ENCODE measurements at places on chromosomes 11 and 22.

- no peak for DNase-seq
Measured at GRCh38 chr22:39873965-39874364, 19.6 kb downstream of the ENTHD1 start.

DNA sequence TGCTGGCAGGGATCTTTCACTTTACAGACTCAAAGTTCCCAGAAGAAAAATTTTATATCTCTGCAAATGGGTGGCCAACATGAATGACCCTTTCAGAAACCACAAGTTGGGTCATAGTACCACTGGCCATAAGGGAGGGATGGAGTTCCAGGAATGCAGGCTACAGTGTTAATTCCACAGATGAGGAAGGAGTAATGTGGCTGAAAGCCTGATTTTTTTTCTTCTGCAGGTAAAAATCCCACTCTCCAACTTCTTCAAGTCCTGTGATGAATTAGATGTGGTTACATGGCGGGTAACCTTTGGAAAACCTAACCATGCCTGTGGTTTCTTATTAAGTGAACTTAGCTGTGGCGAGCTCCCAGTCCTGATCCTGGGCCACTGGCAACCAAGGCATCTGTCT lies 103.2 kb downstream of the SLC1A2 start:
- DNase-seq: no peak

DNA sequence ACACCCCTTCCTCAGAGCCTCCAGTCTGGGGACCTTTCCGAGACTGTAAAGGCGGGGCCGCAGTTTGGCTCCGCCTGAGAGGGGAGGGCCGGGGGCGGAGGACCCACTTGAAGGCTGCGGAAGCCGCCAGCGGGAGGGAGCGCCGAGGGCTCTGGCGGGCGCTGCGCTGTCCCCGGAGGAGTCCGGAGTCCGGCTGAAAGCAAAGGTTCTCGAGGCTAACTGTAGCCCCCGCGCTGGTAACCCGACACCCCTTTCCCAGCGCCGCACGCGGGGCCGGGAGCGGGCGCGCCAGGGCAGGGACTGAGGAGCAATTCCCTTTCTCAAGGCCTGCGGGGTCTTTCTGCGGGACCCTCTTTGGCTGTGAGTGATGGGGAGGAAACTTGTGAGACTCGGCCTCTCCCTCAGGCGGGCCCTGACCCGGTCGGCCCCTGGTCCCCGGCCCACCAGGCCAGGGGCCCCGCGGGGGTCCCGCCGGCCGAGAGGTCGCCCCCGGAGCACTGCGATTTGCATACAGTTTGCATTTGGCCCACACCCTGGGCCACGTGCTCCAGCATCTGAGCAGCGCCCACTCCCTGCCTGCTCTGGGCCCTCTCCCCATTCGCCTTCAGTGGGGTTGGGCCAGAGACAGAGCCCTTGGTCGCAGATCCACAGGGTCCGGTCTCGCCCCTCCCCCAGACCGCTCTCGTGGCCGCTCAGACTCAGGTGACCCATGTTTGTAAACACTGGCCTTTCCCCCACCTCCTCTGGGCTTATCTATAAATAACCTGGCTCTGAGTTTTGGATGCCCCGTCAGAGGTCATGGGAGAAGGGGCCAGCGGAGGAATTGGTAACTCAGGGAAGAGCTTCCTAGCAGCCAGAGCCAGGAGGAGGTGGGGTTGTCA lies 519 bp upstream of the ART5 start:
- DNase-seq: peak; percentile 4

GRCh38 chr11:96015906-96016565 lies 92.1 kb upstream of the MTMR2 start:
- no peak for DNase-seq

DNA sequence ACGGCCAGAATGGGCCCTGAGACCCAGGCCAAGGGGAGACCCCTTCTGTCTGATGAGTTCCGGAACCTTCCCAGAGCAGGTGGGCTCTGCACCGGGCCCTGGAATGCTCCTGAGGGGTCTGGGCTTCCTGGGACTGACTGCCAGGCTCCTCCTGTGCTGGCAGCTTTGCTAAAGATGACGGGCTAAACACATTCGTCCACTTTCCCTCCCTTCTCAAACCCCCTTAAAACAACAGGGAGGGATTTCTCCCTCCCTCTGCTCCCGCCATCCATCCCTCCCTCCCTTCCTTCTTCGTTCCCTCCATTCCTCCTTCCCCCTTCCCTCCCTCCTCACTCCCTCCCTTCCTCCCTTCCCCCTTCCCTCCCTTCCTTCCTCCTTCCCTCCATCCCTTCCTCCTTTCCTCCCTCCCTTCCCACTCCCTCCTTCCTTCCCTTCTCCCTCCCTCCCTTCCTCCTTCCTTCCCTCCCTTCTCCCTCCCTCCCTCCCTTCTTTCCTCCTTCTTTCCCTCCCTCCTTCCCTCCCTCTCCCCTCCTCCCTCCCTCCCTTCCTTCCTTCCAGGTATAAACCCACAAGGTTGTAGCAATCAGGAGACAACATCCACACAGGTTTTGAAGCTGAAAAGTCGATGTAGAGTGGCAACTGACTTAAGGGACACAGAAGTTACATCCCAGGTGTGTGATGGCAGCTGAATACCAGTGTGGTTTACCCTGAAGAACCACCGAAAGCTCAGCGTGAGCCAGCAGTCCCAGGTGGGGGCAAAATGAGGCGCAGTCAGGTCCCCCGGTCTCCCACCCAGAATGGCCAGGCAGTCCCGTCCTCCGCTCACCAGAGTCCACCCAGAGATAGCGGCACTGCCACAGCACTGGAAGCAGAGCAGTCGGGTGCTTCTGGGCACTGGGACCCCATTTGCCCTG lies 18.8 kb upstream of the MGAT3 start:
- DNase-seq: no peak

GRCh38 chr11:23010790-23011335 lies 150.6 kb upstream of the CCDC179 start:
- DNase-seq: no peak
